ENCODE measurements at places on chromosomes 12 and 14.
A peak's percentile ranks its signal among the peaks of the same experiment; 100 is the strongest.

DNA sequence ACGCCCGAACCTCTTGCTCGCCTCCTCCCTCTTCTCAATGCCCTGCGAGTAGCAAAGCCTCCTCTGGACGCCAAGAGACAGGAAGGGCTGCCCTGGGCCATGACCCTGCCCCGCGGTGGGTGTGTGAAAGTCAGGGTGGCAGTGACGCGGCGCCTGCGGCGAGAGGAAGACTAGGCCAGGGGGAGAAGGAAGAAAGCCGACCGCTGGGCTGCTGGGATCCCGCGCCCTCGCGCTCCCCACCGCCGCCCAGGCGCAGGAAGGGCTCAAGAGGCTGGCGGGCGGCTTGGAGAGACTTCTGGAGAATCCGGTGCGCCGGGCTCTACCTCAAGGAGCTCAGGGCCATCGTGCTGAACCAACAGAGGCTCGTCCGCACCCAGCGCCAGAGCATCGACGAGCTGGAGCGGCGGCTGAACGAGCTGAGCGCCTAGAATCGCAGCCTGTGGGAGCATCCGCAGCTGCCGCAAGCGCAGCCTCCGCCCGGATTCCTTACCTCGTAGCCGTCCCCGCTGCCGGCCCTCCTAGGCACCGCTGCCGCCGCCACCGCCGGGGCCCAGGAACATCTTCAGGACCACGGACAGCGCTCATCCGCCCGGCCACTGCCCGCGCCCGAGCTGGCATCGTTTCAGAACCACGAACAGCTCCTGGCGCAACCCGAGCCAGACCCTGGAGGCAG lies 105.0 kb upstream of the PRB2 start:
- no peak for DNase-seq

GRCh38 chr12:120241561-120242274 lies 23.8 kb downstream of the PXN start:
- DNase-seq = no peak

- DNase-seq = no peak
These were observed 12.4 kb downstream of the BEST3 start for GRCh38 chr12:69686731-69687130.

DNA sequence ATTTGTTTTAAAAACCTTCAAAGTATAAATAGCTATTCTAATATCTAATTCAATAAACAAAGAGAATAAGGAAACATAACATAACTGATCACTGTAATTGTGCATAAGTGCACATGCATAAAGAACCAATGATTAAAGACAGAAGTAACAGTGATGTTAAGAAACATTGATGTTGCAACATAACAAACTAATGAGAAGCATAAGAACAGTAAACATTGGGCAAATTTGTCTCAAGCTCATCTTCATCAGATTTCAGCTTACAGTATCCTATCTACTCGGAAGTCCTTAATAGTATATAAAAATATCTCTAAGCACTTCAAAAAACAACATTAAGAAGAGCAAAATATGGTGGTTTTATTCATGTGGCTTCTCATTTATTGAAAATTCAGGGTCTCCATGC lies 97.6 kb downstream of the GARIN6 start:
- DNase-seq = no peak

- DNase-seq = no peak
These were observed 233.2 kb downstream of the MDGA2 start for GRCh38 chr14:47442211-47442610.

DNA sequence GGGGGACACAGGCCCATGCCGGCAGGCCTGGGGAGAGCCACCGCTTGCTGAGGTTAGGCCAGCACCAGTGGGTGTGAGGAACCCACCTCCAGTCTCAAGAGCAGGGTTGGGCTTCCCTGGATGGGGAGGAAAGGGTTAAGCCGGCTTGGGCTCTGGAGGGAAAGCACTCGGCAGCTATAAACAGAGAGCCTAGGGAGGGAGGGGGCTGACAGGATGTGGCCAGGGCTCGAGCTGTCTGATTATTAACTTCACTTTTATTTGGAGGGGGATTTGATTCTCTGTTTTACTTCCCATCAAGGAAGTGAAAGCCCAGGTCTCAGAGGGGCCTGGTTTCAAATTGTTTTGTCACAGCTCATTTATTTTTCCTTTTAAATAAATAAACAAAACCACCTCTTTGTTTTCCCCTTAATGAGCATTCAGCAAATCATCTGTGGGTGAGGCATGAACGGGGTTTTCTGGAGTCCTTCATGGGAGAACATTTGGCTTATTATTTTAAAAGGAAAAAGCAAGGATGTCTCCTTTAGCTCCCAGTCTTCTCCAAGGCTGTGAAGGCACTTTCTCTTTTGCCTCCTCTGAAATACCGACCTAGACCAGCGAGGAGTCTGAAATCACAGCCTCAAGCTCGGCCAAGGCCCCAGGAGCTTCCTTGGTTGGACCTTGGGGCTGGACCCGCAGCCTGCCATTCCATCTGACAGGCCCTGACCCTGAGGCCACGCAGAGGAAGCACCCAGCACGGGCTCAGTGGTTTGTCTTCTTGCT lies 21.9 kb upstream of the ZFP36L1 start:
- no peak for DNase-seq

DNA sequence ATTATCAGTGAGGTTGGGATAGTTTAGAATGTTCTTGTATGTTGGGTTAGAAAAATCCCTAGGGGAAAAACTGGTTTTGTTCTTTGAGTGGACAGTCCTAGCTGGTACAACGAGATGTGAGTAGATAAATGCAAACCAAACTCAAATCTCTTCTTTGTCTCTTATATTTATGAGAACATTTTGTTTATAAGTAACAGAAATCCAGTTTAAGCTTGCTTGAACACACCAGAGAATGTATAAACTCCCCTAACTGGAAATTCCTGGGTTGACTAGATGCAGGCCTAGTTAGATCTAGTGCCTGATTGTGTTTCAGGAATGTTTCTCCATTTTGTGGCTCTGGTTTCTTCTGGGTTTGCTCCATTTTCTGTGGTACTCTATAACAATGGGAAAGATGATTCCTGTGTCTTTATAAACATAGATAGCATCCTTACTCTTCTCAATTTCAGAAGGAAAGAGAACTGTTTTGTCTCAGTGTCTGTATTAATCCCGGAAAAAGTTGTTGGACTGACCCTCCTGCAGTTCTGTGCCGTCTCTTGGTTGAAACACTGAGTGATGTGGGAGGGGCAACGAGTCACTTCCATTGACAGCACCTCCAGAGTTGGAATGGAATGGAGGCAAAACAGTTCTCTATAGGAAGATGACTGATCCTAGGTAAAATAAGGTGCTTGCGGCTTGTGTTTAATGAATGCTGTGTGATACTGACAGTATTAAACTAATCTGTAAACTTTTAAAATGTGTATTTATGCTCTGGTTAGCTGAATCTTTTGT lies 244.8 kb downstream of the TMTC2 start:
- DNase-seq = no peak

GRCh38 chr12:71935594-71935993 lies 3.1 kb upstream of the TPH2 start:
- DNase-seq = no peak

DNA sequence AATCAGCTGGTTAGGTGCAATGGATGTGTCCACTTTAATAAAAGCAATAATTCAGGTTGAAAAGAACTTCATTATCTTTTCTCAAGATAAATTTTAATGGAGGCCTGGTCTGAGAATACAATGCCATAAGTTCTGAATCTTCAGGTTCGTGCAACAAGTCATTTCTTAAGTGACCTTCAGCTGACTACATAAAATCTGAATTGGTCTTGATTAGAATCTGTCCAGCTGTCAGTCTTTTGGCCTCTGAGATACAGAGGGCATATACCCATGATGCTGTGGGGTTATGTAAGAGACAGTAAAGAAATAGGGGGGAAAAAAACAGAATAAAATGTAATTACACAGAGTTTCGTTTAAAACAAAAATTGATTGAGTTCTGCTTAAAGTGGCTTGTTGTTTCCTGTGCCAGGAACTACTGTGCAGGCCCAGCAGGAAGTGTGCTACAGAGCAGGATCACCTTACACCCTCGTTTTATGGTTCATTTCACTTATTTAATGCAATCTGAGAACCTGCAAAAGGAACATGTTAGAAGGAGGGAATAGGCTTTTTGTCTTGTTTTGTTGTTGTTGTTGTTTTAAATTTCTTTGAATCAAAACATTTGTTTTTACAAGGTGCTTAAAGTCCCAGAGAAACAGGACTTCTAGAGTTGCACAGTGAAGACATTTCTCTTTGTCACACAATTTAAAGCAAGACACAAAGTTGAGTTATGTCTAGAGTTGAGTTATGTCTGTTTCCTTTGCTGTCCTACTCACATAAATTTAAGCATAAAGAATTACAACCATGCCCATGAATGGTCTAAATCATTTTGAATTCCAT lies 64.2 kb downstream of the LGR5 start:
- DNase-seq = no peak

DNA sequence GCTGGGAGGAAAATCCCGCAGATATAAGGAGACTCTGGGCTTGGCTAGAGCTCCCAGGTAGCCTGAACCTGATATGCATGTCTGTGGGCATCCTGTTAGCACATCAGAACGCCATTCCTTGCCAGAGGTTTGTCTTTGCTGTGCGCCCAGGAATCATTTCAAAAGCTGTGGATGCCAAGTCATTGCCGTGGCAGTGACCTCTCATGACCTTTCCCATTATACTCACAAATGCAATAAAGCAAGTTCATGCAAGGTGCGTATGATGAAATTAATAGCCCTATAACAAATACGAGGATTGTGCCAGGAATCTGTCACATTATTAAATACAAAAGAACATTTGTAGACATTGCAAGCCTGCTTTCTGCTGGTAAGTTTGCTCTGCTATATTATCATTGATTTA lies 229.1 kb upstream of the PELI2 start:
- DNase-seq = no peak

DNA sequence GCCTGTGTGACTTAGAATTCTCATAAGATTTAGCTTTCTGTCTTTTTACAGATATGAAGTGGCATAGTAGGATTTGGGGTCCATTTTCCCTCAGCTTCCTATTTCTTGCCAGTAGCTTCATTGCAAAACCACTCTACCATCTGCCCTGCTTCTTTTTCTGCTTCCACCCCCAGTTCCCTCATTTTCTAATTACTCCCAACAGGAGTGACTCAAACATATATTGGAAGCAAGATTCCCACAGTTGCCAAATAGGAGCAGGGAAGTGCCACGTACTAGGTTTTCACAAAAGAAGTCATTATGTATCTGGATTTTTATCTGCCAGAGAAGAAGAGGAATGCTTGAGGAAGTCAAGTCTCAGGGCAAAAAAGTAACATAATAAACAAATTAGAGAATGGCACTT lies 64.1 kb downstream of the ANO4 start:
- peak; percentile 13 for DNase-seq
